Stimulated activated CD8-positive, alpha-beta memory T cell treated with anti-CD3 and anti-CD28 coated beads, Interleukin-15, amount 100 ng/mL, for 24 hours (primary cell): ENCODE measurements at places on chromosomes 6 and 20.

DNA sequence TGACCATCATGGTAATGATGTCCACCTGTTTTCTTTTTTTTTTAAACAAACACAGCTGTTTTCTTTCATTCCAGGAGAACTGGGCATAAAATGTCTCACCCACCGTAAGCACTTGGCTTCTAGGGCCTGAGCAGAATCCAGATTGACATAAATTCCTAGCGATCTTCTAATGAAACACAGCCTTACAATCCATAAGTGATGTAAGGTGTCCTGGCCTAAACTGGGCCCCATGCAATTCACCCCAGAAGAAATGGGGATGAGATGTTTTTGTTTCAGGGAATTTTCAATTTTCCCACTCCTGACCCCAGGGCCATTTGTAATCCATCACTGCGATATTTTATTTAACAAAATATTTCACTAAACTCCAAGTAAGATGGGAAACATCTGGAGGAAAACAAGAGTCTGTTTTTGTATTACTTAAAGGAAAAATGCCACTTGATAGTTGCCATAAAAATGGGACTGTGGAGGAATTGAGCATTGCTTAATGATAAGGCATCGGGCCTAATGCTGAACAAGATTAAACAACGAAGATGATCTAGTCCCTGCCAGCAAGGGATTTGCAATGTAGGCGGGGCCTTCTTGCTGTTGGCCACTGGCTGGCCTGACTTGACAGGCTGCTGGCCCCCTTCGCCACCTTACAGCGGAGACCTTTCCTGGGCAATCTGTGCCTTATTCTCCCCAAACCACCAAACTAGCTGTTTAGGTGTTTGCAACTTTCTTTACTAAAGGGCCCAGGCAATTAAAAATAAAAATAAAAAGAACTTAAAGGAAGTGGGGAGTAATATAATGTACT, 183.7 kb downstream of the CD109 start:
- DNase-seq = no peak

- DNase-seq = no peak
Observed at GRCh38 chr20:15317546-15318232, 980.3 kb upstream of the FLRT3 start.

DNA sequence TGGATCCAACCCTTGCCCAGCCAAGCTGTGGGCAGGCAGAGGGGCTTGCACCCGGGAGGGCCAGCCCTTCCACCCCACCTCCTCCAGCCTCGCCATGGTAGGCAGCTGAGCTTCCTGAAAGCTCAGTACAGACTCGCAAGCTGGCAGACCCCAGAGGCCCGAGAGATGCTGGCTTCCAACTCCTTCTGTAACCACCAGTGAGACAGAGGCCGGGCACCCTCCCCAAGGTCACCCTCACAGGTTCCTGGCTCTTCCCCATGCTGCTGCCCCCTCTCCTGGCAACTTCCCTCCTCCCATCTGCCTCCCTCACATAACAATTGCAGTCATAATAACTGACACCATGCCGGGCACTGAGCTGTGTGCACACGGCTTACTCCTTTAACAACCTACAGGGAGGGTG, 26.2 kb upstream of the NOL4L start:
- no peak for DNase-seq

GRCh38 chr20:36579996-36580545, 6.7 kb downstream of the TGIF2 start:
- no peak for DNase-seq

DNA sequence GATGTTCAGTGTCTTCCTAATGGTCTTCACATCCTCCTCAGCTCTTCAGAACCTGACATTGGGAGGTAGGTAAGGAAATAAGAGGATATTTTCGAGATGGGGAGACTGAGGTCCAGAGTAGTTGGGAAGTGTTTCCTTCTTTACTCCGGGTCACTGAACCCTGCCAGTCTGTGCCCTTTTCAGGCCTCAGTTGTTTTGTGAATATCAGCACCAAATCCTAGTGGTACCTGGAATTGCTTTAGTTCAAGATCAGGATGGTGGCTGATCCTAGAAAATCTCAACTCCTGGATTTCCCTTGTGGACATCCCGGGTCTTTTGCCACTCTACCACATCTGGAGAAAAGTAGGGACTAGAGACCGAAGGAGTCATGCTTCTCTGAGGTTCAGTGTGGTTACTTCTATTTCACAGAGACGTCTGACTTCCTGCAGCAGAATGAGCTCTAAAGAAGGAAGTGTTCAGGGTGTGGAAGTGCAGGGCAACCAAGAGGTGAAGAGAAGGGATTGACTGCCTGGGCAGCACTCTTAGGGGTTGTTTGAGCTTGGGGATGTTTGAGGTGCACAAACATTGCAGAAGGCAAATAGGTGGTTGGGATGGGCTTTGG, 995 bp downstream of the STK4 start:
- DNase-seq = no peak

DNA sequence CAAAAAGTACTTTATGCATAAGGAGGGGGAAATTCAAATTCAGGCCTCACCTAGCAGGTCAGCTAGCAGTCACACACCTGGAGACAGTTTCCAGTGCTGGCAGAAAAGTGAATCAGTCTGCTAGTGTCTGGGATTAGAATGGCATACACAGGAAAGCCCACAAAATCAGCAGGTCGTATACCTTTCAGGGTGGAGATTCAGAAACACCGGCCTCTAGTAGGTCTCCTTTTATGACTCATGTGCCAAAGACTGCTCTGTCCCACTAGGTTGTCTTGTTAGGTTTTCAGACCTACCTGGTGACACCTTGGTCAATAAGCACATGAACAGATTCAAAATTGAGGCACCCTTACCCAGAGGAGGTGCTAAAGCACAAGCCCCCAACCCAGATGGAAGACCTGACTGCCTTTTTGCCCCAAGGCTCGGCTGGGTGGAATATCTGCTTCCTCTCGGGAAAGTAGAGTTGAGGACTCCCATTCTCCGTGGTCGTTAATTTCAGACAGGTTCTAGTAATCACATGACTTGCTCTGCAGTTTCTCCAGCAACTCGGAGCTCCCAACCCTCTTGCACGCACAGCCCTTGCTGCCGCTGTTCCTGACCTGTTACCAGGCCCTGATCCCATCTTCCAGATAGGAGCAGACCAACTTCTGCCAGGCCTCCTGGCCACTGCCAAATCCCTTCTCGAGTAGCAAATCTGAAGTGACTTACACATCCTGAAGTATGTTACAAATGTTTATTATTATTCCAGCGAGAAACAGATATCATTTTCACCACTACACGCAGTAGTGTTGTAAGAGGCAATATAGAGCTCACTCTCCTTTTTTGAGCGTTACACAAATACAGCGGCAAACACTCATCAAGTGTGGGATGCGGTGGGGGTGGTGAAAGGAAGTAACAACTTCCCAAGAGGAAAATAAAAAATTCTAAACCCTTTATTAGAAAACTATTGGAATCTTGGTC, 46.6 kb downstream of the AGPAT4 start:
- no peak for DNase-seq

- DNase-seq = no peak
Observed at GRCh38 chr6:68746376-68746775, 111.3 kb downstream of the ADGRB3 start.

DNA sequence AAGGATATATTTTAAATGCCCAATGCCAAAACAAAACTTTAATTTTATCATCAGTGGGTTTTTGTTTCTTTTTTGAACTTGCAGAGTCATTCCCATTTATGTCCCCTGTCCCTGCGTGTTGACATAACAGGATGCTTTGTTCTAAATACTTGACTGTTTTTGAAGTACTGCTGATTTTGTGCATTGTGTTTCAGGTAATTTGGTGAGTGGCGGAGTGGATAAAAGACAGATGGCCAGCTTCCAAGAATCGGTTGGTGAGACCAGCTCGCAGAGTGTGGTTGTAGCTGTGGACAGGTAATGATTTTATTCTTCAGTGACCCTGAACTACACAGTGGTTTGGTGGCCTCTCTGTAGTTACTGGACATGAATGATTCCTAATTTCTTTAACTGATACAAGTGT, 50.5 kb upstream of the CSE1L start:
- DNase-seq = no peak

DNA sequence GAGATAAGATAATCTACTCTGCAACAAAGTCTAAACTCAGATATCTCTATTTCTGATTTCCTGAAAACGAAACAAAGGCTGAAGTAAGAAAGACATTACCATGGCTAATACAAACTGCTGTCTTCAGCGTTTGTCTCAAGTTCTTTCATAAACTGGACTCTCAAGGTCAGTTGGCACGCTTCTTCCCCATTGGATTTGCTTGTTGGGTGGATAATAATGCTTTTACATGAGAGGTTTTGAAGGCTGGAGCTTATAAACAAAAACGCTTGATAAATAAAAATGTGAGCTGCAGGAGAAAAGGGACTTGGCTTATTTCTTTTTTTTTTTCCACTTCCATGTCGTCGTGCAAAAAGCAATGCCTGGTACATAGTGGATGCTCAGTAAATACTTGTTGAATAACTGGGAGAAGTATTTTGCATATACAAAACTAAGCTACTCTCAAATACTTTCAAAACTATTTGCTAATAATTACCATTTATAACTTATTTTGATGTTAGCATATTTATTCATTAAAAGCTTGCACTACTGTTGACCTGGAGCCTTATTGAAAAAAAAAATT, 65.7 kb upstream of the EEF1A1 start:
- no peak for DNase-seq

DNA sequence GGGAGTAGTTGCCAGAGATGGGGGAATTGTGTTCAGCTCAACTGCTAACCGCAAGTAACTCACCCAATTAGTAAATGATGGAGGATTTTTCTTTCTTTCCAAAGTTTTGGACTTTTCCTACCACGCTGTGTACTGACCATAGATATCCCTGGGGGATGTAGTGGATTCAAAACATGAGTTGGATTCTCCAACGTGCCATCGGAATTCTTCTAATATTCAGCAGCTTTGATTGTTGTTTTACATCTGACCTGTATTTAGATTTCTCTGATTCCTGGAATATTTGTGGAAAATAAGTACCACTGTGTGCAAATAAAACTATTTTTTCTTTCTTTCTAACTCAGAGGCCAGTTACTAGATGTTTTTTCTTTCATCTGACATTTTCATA, 1.1 kb downstream of the CCDC170 start:
- DNase-seq = no peak
